ENCODE measurements at places on chromosomes 4 and X.

GRCh38 chr4:71498625-71499024 lies 159.8 kb downstream of the SLC4A4 start:
- DNase-seq = no peak

DNA sequence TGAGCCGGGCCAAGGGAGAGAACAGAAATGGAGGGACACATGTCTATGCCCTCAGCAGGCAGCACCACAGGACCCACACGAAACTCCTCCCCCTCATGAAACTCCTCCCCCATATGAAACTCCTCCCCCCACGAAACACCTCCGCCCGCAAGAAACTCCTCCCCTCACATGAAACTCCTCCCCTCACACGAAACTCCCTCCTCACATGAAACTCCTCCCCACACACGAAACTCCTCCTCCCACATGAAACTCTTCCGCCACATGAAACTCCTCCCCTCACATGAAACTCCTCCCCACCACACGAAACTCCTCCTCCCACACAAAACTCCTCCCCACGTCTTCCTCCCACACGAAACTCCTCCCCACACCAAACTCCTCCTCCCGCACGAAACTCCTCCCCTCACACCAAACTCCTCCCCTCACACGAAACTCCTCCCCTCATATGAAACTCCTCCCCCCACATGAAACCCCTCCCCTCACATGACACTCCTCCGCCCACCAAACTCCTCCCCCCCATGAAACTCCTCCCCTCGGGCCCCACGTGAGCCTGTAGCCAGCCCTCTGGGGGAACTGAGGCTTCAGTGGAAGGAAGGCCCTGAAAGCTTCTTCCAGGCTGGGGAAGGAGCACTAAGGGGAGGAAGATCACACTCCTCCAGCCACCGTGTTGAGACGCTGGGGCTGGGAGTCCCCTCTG lies 15.2 kb downstream of the ADRA2C start:
- no peak for DNase-seq

DNA sequence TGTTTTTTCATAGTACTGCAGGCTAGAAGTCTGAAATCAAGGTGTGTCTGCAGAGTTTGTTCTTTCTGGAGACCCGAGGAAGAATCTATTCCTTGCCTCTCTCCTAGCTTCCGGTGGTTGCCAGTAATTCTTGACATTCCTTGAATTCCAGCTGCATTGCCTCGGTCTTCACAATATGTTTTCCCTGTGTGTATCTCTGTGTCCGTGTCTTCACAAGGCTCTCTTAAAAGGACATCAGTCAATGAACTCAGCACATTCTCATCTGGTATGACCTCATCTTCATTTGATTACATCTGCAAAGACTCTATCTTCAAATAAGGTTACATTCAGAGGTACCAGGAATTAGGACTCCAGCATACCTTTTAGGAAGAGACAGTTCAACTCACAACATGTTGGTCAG lies 163.4 kb downstream of the BANK1 start:
- DNase-seq = no peak

DNA sequence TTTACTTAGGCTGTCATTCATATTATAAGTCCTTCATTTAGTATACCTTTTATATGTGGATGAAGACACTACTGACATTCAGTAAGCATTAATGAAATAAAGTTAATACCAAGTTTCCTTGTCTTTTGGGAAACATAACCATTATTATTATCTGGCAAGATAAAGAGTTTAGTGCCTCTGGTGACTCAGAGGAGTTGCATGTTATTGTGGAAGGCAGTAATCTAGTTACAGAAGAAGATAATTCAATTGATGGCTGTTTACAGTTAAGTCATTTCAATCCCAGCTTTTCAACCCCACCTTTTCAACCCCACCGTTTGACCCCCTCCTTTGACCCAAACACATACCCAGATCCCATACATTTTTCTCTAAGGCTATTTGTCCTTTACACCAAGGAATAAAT lies 143.8 kb downstream of the FANCB start:
- DNase-seq = no peak

- no peak for DNase-seq
Observed at GRCh38 chr4:8706216-8707044, 113.9 kb downstream of the CPZ start.

GRCh38 chr4:1968686-1969295 lies 40.0 kb downstream of the NELFA start:
- DNase-seq = no peak

- no peak for DNase-seq
Observed at GRCh38 chr4:185312699-185313098, 83.0 kb downstream of the LRP2BP start.

DNA sequence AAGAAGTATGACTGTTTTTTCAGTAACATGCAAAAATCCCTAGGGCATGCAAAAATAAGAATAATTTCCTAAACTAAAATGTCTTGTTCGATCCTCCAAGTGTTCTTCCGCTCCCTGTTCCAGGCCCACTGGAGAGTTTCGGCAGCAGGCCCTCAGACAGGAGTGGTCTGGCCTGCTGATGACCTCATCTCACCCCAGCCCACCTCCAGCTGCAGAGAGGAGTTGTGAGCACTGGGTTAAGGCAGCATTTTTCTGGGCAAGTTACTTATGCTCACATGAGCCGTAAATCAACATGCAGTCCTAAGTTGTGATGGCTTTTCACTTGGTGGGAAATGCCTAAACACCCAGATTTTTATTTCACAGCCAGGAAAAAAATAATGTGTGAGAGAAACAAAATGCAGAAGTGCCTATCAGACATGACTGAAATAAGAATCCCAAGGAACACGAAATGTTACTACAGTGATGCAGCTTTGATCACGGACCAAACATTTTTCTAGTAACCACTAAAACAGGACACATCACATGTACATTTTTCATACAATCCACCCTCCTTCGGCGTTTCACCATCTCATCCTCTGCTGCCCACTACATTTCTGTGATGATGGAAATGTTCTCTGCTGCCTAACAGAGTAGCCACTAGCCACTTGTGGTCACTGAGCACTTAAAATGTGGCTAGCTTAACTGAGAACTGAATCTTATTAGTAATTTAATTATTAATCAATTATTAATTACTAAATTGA lies 153.3 kb upstream of the TBL1X start:
- DNase-seq = no peak

GRCh38 chr4:80434238-80434637 lies 98.7 kb downstream of the CFAP299 start:
- DNase-seq = no peak

GRCh38 chr4:123381996-123382395 lies 14.6 kb upstream of the SPRY1 start:
- DNase-seq = no peak

DNA sequence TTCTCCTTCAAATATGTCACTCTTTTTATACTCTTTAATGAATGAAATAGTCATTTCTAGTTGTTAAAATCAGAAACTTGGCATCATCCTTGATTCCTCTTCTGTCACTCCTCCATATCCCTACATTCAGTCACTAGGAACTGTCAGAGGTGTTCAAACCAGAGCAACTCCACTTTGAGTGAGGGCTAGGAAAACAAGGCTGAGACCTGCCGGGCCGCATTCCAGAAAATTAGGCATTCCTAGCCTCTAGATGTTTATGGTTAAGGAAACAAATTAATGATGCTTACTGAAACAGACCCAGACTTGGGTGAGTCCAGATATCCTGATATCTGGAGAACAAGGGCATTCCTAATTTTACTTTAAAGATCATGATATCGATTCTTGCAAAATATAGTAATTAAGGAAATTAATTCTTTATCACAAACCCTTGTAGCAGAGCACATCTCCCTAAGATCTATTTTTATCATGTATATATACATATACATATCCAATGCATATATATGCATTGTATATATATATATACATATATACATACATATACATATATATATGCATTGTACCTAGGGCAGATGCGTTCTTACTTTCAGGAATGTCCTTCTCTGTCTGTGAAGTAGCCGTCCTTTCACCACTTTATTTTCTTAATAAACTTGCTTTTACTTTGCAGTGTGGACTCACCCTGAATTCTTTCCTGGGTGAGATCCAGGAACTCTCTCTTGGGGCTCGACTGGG lies 98.4 kb upstream of the GC start:
- DNase-seq = no peak

- peak; percentile 6 for DNase-seq
Observed at GRCh38 chr4:74632634-74633033, 161.7 kb downstream of the BTC start.

DNA sequence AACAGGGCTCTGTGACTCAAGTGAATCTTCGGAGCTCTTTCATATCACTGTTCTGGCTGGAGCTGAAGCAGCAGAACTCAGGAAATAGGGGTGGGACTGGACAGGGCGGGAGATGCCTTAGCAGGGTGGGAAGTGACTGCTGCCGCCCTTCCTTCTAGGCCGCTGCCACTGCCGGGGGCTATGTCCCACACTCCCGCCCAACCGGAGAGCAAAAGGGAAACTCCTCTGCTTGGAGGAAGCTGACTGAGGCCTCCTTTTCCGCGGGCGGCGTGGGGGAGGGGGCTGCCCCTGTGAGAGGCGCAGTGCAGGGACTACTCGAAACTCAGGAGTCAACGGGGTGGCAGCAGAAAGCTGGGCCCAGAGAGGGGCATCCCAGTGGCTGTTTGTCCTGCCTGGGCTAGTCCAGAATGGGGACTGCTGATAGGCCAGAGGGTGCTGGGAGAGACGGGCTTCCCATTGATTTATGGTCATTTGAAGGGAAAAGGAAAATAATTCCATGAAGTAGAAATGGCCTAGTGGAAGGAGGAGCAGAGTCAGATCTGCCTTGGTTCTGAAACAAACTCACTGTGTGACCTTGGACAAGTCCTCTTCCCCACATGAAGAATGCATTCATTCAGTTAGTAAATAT lies 36.9 kb downstream of the STARD8 start:
- no peak for DNase-seq

DNA sequence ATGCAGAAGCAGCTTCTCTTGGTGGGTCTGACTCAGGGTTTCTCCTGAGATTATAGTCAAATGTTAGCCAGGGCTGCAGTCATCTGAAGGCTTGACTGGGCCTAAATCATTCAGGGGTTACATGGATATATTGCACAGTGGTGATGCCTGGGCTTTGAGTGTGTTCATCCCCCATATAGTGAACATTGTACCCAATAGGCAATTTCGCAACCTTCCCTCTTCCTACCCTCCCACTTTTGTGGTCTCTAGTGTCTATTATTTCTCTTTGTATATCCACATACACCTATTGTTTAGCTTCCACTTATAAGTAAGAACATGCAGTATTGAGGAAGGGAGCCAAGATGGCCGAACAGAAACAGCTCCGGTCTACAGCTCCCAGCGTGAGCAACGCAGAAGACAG lies 90.3 kb upstream of the CAMK2D start:
- DNase-seq = no peak

- no peak for DNase-seq
Observed at GRCh38 chr4:153408932-153409331, 57.2 kb upstream of the TMEM131L start.

DNA sequence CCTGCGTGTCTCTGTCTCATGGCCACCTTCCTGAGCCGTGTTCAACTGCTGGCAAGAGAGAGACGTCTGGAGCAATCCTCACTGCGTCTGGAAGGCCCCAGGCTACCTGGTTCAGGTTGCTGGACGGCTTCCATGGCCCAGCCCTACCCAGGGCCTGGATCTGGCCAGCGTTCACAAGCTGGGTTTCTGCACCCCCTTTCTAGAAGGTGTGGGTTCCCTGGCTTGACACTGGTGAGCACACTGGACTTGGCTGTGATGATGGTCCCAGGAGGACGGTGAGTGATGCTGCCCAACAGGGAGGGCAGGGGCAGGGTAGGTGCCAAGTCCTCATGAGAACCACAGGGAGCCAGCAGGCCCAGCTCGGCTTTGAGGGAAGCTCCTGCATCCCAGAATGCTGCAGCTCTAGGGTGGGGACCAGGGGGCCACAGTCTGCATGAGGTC lies 63.4 kb downstream of the HTRA3 start:
- no peak for DNase-seq

DNA sequence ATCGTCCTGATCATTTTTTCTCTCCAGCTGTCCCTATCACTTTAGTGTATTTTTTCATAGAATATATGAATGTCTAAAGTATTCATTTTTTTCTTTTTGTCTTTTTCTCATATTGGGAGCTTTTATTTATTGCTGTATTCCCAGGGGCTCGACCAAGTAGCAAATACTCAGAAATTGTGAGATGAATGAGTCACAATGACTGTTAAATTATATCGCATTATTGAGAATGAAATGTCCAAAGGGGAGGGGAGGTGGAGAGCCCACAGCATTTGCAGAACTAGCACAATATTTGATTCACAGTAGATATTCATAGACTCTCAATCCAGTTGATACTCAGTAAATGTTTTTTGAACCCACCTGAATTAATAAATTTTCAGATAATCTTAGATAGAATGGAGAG lies 543.6 kb upstream of the FAM241A start:
- DNase-seq = no peak

GRCh38 chrX:142978130-142978684 lies 47.5 kb upstream of the SPANXN4 start:
- DNase-seq = no peak

DNA sequence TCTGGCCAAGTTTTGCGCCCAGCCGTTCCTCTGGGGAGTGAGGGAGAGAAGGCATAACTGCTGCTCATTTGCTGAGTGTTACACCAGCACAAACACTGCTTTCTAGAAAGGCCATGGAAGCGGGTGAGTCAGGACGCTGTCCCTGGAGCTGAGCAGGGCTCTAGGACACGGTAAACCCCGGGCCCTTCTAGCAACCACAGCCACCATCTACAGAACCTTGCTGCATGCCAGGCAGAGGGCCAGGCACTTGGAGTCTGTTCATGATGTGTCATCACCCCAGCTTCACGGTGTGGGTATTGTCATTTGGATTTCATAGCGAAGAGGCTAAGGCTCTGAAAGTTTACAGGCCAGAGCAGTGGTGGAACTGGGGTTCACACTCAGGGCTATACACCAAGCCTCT lies 31.8 kb upstream of the C4orf50 start:
- DNase-seq = no peak

GRCh38 chr4:156547891-156548290 lies 423.7 kb downstream of the PDGFC start:
- DNase-seq = no peak

DNA sequence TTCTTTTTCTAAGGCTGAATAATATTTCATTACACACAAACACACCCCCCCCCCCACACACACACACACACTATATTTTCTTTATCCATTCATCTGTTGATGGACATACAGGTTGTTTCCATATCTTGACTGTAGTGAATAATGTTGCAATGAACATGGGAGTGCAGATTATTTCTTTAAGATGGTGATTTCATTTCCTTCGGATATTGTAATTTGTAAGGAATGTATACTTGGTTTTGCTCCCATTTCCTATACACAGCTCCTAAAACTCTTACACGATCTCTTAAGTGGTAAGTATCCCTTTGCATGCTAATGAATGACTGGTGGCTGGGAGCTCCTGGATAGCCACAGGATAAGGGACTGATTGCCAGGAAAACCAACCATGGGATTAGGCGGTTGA lies 14.7 kb upstream of the RBMXL3 start:
- no peak for DNase-seq

GRCh38 chr4:162707962-162708361 lies 458.7 kb downstream of the NAF1 start:
- no peak for DNase-seq

DNA sequence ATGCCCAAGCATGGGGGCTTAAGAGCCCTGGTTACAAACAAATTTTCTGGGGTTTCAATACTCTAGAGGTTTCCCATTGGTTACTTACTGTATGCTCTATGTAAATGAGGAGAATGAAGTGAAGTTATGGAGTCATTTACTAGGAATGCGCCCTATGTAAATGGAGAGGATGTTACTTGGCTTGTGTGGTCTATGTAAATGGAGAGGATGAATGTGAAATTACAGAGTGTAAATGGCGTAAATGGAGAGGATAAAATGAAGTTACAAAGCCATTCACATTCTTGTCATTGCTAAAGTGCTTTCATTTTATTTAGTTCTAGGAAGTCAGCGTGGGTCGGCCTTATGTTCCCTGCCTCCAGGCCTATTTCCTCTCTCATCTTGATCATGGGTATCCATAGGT lies 810.5 kb upstream of the ADGRL3 start:
- no peak for DNase-seq

GRCh38 chr4:1569461-1570151 lies 114.5 kb downstream of the FAM53A start:
- DNase-seq = no peak

Data from activated CD4-positive, alpha-beta T cell treated with anti-CD3 and anti-CD28 coated beads, Interleukin-2, amount 50 U/mL, for 4 hours (primary cell).